ENCODE measurements at places on chromosomes 1 and 21. TPM values are rescaled to one million over a fixed set of nuclear protein-coding genes. Genes with fewer than 3 reads are reported as not detected.

- DNase-seq = peak; percentile 28
Measured at GRCh38 chr1:229130028-229130668, 140.8 kb upstream of the RAB4A start.

DNA sequence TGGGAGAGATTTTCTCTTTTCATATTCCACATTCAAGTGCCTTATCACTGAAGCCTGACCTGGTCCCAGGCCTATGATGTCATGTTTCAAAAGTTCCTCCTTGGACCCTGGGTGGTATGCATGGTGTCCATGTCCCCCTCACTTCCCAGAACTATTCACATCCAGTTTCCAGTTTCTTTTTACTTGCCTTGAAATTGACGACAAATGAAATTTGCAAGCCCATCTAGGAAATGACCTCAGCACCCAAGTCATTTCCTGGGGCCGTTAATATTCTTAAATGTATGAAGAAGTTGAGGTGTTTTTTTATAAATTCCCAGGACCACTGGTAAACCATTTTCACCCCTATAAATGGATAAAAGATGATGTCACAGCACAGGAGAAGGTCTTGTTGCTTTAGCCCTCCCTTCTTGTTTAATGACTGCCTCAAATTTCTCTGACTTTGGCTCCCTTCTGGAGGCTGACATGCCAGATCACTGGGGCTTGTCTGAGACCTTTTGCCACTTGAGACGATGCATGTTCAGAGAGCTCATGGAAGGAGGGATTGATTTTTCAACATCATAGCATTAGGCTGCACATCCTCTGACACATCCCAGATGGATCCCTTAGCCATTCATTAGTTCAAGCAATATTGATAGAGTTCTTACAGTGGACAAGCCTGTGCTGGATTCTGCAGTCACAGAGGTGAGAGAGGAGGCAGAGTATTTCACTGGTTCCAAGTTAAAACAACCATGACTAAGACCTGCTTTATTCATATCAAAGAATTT, 221.3 kb downstream of the PLPP3 start:
- DNase-seq = no peak

- DNase-seq = no peak
Measured at GRCh38 chr1:57138432-57139078, 172.7 kb upstream of the C8B start.

DNA sequence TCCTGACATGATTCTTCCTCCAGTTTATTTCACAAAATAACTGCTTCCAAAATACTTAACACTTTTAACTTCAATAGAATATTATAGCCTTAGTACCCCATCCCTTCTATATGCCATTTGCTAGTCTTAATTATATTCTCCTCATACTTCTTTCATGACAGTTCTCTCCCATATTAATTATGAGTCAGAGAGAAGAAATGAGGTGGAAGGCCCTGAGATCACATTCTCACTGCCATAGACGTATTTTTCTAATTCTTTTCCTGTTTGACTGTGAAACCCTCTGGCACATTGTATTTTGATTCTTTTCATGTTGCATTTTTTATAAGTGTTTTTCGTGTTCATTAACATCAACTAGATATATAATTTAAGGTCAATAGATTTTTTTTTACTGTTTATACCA, 88.4 kb downstream of the GTF2B start:
- no peak for DNase-seq

DNA sequence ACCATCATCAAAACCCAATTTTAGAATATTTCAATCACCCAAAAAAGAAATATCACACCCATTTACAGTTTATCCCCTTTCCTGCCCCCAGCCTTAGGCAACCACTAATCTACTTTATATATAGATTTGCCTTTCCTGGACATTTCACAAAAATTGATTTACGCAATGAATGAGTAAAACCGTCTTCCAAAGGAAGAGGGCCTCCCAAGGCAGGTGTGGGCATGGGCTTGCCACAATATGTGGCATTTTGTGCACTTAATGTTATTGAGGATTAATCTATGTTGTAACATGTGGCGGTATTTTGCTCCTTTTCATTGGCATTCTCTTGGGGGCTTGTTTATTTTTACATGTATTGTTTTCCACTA, 11.8 kb upstream of the BMP8B start:
- no peak for DNase-seq

DNA sequence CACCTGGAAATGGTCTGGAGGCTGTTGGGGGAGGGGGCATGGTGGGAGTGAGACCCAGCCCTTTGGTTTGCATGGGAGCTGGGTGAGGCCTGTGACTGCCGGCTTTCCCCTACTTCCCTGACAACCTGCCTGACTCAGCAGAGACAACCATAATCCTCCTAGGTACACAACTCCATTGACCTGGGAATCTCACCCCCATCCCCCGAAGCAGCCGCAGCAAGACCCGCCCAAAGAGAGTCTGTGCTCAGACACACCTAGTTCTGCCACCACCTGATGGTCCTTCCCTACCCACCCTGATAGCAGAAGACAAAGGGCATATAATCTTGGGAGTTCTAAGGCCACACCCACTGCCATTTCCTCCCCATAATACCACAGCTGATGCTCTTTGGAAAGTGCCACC, 168.6 kb downstream of the GIPC2 start:
- no peak for DNase-seq

DNA sequence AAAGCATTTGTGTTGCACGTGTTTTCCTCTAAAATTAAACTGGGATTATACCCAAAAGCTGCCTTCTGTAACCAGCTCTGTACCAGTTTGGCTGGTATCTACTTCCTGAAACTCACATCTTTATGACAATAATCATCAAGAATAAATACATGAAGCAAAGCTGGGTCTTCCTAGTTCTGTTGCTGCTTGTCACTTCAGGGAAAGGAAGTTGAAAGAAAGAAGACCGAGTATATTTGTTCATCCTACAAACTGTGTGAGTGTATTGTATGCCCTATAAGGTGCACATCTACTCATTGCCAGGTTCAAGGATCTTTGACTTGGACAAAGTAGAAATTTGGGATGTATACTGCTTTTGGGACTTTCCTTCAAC, 29.1 kb upstream of the IFNGR2 start:
- no peak for DNase-seq

DNA sequence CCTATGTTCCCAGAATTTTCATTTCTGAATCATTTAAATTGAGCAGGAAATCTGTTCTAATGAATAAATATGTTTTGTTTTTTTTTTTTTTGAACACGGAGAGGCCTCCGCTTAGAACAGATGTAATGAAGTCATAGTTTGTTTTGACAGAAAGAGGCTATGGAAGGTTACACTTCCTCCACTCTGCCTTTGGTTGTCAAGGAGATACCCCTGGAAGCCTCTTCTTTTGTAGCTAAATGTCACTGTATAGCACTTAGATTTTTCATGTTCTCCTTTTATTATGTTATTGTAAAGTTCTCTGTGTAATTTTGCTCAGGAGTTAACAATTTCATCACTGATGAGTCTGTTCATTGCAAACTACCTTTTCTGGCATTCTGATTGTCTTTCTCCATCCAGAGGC, 22.7 kb upstream of the GNG12 start:
- DNase-seq = no peak

DNA sequence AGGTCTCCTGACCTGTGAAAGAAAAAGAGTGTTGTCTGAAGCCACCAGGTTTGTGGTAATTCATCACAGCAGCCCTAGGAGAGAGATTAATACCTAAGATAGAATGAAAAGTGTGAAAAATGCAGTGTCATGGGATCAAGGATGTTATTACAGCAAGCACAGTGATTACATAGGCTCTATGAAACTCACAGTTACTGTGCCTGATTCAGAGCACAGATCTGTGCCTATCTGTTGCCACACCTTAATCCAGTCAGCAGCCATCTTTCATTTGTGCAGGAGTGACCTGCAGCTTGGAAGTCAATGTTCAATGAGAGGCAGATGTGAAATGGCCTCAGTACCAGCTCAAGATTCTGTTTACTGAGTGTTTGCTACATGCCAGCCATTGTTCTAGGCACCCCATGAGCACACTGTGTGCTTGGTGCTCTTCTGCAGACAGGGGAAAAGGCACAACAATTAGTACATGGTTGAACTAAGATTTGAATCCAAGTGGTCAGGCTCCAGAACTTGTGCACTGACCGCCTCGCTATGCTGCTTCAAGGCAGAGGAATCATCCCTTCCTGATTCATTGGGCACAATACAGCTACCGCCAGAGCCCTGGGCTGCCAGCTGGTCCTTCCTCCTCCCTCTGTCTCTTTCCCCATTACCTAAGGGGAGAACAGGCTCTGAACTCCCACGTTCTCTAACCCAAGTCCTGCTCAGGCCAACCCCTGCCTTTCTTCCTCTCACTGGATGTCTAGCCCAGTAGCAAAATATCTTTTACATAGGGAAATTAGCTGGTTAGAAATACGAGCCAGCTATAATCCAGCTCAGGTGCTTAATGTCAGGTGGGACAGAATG, 56.3 kb upstream of the NEK2 start:
- no peak for DNase-seq

DNA sequence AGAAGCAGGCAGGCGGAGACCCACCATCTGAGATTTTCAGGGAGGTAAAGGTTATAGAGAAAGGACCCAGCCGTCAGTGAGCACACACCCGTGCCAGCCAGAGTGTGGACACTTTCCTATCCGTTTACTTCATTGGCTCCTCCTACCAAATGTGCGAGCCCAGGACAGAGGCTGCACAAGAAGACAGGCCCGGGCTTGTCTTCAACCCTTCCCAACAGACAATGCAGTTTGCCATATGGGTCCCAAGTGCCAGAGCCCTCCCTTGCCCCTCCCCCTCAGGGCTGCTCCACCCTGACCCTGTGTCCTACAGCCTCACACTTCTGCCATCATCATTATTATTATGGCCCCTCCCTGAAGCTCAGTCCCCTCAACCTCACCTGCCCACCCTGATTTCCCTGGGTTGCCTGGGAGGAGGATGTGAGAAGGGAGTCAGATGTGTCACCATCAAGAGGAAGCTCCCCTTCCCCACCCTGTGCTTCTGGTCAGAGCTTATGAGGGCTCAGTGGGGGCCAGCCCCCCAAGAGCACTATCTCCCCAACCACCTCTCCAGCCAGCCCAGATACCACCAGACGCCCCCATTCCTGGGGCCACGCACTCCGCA, 9.4 kb downstream of the LAPTM5 start:
- no peak for DNase-seq

- DNase-seq = no peak
Measured at GRCh38 chr21:33703750-33704606, 61.7 kb downstream of the ITSN1 start.

Gene DYRK3
- 24.4 TPM for total RNA-seq

Gene FMOD
- 20.5 TPM for total RNA-seq

Gene PIGK
- total RNA-seq = 35.5 TPM
